ENCODE measurements at places on chromosomes 12 and 14. TPM values are rescaled to one million over a fixed set of nuclear protein-coding genes. Genes with fewer than 3 reads are reported as not detected.

GRCh38 chr14:71883094-71883493 is 49.1 kb upstream of the RGS6 start:
- DNase-seq = no peak

GRCh38 chr12:118685983-118686607 is 295.2 kb upstream of the SRRM4 start:
- no peak for DNase-seq

DNA sequence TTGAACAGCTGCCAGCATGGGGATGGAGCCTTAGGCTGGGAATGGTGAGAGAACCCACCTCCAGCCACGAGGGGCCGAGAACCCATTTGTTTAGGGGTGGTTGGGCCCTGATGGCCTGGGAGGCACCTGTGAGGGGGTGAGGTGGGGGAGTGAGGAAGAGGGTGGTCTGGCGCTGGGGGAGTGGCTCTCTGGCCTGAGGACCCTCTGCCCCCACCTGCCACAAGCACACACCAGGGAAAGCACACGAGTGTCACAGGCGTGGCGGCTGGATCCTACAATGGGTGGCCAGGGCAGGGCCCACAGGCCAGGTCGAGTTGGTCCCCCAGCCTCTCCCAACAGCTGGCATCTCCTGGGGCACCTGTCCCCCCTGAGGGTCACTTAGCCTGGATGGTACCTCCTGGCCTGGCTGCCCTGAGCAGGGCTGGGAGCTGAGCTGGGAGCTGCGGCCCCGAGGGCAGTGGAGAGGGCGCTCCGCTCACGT is 340.5 kb downstream of the TMEM121 start:
- no peak for DNase-seq

- DNase-seq = peak; percentile 80
These were observed 56.5 kb downstream of the HCAR2 start for GRCh38 chr12:122646517-122647217.

DNA sequence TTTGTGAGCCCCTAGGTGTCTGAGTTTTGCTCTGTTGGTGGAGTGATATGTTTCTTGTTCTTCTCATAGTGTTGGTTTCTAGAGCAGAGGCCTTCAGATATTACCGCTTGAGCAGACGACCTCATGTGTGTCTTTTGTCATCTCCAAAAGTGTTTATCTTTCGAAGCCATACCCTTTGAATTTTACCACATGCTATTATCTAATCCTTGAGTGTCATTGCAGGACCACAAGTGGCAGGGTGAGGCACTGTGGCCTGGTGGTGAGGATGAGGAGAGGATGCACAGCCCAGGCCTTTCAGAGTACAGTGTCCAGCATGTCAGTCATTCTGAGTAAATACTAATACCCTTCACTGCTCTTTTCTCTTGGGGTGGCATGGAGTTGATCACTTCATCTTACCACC is 57.2 kb upstream of the CISTR start:
- no peak for DNase-seq

Gene CMA1
- not detected for total RNA-seq

- DNase-seq = no peak
These were observed 116.8 kb upstream of the PRICKLE1 start for GRCh38 chr12:42706321-42706720.

DNA sequence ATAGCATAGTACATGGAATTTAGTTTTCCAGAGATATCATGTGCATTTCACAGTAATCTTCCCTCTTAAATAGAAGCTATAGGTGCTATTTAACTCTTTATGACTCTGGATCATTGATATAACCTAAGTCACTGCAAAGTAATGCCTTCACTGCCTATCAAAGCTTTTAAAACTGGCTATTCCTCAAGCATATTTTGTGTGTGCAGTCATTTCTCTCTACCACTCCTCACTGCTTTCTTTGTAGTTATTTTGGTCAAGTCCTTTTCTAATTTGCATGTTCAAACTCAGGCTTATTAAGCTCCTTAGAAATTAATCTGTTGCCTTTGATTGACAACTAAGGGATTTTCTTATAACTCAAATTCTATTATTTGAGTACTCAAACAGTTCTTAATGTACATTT is 79.4 kb upstream of the PLEKHG7 start:
- no peak for DNase-seq

DNA sequence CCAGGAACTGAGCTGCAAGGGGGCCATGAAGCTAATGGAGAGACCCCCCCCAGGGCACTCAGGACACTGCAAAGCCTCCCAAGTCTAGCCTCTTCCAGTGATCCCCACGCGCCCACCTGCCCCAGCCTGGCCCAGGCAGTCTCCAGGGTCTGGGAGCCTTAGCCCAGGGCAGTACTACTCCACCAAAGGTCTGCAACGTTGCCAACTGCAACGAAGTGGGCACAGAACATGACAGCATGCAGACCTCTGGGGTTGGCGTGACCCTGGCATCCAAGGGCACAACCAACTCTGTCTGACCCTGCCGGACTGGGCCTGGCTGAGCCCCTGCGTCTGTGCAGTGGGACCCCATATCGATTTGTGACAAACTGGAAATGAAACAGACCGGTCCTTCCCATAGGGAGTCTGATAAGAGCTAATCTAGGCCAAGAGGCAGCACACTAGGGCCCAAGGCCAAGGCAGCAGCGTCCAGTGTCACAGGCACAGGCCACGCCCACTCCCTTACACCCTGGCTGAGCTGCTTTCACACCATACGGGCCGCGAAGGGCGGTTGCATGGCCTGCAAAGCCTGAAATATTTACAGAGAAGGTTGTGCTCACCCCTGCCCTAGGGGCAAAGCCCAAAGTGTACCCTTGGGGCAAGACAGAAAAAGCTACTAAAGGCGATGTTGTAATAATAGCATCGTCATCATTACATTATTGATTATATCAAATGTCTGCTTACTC is 76.7 kb downstream of the NCOR2 start:
- no peak for DNase-seq

DNA sequence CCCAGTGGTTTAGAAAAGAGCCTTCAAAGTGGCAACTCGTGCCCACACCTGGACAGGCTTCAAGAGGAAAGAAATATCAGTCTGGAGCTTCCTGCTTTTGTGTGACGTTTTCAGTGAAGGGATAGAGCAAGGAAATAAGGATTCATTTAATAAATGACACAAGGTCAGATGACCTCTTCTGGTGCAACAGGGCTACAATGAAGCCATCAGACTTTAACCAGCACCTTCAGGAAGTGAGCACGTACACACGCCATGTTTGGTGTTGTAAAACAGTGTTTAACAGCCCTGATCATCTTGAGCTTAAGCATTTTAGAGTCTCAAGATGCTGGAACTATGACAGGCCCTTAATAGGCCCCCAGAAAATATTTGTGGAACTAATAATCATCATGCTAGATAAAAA is 59.1 kb downstream of the CCDC60 start:
- DNase-seq = no peak

Gene KCNMB4
- total RNA-seq = 1.3 TPM

Data from activated CD4-positive, alpha-beta memory T cell treated with anti-CD3 and anti-CD28 coated beads for 36 hours (primary cell).